ENCODE measurements at places on chromosomes 2 and 18. TPM values are rescaled to one million over a fixed set of nuclear protein-coding genes. Genes with fewer than 3 reads are reported as not detected.

Gene IGFBP5
- polyA plus RNA-seq: not detected

DNA sequence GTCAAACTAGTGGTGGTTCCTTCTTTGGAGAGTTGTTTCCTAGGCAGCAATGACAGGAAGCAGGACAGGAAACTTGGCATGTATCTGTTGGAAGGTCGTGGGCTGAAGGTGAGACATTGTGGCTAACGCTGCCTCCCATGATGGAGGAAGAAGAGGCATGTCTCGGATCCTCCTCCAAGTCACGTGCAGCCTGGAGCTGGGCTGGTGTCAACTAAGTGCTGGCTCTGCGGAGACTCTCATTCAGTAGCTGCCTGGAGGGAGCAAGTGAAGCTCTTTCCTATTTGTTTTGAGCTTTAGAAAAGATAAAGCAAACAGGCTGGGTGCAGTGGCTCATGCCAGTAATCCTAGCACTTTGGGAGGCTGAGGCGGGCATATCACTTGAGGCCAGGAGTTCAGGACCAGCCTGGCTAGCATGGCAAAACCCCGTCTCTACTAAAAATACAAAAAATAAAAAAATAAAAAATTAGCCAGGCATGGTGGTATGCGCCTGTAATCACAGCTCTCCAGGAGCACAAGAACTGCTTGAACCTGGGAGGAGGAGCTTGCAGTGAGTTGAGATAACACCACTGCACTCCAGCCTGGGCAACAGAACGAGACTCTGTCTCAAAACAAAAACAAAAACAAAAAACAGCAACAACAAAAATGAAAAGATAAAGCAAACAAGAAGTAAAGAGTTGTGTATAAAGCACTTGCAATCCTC, 28.2 kb upstream of the INO80C start:
- no peaks in the 10 kb centered on the region for H3K36me3 ChIP-seq
- no peak overlapping the region for H3K4me3 ChIP-seq
- no peak for DNase-seq
- peaks cover 10% of the 10 kb centered on the region for H3K27me3 ChIP-seq
- H3K4me1 ChIP-seq: no peaks in the 10 kb centered on the region

DNA sequence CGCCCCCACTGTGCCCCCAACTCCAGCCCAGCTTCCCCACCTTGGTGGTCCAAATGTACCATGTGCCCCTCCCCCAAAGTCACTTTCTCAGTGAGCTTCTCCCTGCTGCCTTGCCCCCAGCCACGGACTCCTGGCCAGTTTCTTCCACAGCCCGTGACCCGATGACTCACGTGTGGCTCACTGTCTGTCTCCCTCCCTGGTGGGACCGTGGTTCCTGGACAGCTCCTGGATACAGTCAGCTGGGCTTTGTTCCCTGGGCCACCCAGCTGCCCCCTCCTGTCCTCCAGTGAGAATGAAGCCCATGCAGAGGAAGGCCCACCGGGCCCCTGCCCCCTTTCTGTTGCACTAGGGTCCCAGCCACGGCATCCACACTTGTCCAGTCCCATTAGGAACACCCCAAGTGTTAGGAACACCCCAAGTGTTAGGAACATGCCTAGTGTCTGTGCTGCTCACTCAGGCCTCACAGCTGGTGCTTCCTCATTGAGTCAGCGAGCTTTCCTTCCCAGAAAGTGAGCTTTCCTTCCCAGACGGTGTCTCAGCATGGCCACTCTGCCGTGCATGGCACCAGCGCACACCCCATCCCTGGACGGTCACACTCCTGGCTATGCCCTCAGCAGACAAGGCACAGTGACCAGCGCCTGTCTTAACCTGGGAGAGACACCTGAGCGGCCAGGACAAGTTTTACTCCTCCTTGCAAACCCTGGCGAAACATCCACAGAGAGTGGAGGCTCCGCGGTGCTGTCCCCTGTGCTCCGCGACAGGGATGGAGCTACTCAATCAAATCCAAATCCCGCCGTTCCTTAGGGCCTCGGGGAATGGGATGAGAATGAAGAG, 44.8 kb upstream of the CTDP1 start:
- H3K4me1 ChIP-seq: no peaks in the 10 kb centered on the region

GRCh38 chr2:222452422-222452950, 28.1 kb downstream of the SGPP2 start:
- H3K4me1 ChIP-seq: peaks cover 3% of the 10 kb centered on the region
- H3K27me3 ChIP-seq: no peaks in the 10 kb centered on the region
- H3K36me3 ChIP-seq: no peaks in the 10 kb centered on the region
- H3K4me3 ChIP-seq: no peak overlapping the region
- DNase-seq: no peak
- H3K27ac ChIP-seq: no peak overlapping the region

DNA sequence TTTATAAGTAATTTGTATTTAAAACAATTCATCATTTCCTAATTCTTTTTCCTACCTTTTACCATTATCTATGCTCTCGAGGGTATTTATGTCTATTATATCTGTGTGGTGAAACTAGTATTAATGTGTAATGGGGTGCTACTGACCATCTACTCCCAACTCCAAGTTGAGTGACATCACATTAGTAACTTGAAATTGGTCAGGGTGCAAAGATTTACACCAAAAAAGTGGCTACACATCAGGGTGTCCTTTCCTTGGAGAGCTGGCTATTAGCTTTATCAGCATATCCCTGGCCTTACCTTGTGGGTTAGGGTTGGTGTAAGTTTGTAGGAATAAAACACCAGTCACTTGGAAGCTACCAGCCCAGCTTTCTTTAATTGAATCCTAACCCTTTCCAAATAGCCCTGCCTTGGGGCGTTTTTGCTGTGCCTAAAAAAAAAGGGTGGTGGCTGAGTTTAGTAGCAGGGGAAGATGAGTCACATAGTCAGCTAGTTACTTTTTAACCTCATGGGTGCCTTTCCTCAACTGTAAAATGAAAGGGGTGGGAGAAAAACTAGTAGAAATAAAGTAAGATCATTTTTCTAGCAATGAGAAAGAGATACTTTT, 14.0 kb downstream of the ANXA4 start:
- H3K4me3 ChIP-seq: no peak overlapping the region
- DNase-seq: no peak
- no peaks in the 10 kb centered on the region for H3K4me1 ChIP-seq
- no peaks in the 10 kb centered on the region for H3K36me3 ChIP-seq

All from CD4-positive, CD25-positive, alpha-beta regulatory T cell (primary cell).